Urothelium cell line (cell line): ENCODE measurements at places on chromosomes 12 and 14.

DNA sequence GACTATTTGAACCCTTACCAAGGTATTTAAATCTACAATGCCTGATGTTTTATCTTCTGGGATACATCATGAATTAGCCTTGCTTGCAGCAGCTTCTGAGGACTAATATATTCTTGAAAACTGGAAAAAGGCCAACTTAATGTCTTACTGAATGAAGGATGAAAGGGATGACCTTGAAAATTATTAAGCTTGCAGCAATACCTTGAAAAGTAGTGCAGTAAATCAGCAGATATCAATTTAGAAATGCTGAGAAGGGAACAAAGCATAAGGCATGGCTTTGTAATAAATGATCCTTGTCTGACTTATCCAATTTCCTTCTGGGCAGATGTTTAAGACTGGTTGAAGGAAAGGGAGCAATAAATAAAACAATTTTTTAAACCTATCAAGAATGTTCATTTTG lies 37.3 kb upstream of the FERMT2 start:
- DNase-seq = no peak

GRCh38 chr12:106205208-106206069 lies 42.4 kb downstream of the CKAP4 start:
- DNase-seq = peak; percentile 8

DNA sequence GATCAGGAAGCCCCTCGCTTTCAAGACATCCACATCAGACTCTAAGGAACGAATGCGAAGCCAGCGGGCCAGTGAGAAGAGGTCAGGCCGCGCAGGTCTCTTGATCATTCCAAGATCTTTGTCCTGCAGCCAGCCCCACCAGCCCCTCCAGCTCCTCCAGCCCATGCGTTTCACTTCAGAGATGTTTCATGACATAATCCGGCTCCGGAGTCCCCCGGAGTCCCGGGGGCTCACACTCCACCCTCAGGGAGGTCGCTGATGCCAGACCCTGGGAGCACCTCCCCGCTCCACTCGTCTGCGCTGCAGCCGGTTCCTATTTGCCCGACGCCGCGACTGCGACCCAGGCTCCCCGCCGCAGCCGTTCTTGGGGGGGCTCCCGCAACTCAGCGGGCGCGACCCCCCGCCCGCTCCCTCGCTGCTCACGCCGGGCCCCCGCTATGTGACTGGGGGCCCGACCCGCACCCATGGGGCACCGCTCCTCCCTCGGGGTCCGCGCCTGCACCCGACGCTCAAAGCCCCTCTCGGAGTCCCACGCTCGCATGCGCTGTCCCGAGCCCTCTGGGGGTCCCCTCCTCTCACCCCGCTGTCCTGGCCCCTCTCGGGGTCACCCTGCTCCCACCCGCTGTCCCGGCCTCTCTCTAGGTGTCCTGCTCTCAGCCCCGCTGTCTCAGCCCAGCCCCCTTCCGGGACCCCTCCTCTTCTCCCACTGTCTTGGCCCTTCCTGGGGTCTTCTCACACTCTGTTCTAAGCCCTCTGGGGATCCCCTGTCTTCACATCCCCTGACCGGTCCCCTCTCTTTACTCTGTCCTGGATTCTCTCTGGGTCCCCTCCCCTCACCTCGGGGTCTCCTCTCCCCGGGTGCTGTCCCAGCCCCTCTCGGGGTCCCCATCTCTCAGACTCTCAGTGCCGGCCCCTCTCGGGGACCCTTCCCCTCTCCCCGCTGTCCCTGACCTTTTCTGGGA lies 1.1 kb downstream of the TAOK3 start:
- no peak for DNase-seq

GRCh38 chr12:26425587-26426260 lies 230.4 kb downstream of the SSPN start:
- DNase-seq = no peak

GRCh38 chr14:60653701-60654161 lies 4.5 kb upstream of the SIX1 start:
- DNase-seq = no peak

GRCh38 chr14:99603471-99604277 lies at the start of gene CCDC85C:
Gene CCDC85C (minus strand): TSS chr14:99604207. CDS start chr14:99603959, 248 bp downstream.
- no peak for DNase-seq

DNA sequence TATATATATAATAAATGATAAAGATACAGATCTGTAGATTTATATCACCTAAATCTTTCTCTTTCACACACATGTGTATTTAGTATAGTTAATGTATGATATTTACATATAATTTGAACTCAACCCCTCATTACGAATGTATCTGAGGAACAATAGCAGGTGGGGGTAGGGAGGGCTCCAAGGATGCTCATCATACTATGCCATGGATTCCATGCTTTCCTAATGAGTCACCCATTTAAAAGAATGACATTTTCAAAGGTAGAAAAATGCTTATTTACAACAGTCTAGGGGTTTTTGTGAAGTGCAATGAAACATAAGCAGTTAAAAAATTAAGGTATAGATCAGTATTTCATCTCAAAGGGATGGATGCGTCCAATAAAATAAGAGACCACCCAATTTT lies 181.6 kb downstream of the SOX5 start:
- peak; percentile 17 for DNase-seq

- DNase-seq = no peak
Observed at GRCh38 chr12:103518899-103519298, 23.1 kb upstream of the C12orf42 start.

- no peak for DNase-seq
Observed at GRCh38 chr12:69765515-69765914, 26.9 kb downstream of the RAB3IP start.

- DNase-seq = peak; percentile 72
Observed at GRCh38 chr14:58107947-58108552, 44.0 kb downstream of the ARMH4 start.

DNA sequence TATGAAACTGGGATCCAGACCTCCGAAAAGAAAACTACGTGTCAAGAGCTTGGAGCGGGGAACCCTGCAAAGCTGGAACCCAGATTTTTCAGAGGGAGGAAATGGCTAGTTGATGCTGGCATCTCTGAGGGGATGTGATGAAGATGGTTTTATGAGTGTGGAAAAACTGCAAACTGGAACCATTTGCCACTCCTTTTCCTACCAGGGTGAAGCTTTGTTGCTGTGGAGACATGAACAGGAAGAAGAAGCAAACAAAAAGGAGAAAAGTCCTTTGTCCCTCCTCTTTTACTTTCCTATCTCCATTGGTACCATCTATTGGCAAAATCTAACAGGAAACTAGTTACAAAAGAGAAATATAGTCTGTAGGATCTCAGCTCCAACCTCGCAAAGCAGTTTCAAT lies 39.2 kb downstream of the CDK17 start:
- no peak for DNase-seq

DNA sequence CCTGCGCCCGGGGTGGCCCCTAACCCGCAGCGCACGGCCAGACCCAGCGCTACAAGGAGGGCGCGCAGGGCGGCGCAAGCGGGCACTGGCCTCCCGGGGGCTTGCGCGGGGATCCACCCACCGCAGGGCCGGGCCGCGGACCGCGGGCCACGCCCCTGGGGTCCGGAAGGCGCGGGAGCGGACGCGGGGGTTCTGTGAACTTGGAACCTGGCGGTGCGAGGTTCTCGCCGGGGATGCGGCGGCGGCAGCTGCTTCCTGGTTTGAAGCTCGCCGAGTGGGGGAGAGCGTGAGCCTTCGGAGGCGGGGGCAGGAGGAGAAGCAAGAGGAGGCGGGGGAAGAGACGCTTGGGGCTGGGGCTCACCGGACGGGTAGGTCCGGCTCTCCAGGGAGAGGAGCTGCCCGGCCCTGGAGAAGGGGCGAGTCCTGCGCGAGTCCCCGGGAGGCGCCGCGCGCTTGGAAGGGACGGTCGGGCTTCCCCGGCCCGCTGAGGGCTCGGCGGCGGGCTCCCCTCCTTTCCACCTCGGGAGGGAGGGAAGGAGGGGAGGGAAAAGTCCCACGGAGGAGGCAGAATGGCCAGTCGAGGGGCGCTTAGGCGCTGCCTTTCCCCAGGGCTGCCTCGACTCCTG lies at the start of gene PRKCH:
Gene PRKCH, plus strand, starts transcription at position 195 of the 626 bp plus-strand sequence. CDS start 523 bp downstream, outside the sequence.
- peak; percentile 93 for DNase-seq

DNA sequence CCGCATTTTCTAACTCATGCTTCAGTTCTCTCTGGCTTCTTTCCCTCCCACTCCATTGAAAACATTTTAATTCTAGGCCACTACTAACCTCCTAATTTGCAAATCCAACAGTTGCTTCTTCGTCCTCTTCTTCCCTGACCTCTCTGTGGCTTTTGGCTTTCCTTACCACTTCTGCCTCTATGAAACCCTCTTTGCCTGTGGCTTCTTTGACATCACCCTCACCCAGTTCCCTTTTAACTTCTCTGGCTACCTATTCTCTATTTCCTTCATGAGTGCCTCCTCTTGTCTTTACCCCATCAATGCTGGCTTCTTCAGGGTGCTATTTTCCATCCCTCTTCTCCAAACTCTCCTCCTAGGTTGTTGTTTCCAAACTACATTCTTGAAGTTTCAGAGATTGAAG lies 4.4 kb upstream of the HCFC2 start:
- DNase-seq = no peak

GRCh38 chr14:98230411-98230810 lies 1041.6 kb downstream of the BCL11B start:
- no peak for DNase-seq

- DNase-seq = no peak
Observed at GRCh38 chr14:30608533-30609006, 13.5 kb upstream of the SCFD1 start.

GRCh38 chr12:20450591-20451180 lies 82.3 kb downstream of the PDE3A start:
- no peak for DNase-seq

DNA sequence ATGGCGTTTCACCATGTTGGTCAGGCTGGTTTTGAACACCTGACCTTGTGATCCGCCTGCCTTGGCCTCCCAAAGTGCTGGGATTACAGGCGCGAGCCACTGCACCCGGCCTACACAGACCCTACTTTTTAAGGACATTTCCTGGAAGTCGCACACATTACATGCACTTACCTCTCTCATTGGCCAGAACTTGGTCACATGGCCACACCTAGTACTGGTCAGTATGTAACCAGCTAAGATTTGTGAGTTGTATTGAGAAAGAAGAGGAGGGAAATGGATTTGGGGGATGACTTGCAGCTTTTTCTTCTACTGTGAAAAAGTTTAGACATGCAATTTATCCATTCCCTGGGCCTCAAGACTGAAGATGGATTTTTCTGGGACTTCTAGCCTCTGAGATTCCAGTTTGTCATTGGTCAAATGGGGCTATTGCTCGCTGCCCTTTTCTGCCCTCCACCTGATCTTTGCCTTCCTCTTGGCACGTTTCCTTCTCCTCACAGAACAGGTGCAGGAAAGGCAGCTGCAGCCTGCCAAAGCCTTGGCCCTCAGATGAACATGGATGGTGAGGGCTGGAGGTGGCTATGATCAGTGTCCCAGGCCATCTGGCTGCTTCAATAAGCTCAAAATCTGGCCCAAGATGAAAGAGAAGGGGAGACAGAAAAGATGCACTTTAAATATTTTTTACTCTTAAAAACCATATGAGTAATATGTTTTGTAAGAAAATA lies 7.1 kb upstream of the ZDHHC22 start:
- DNase-seq = no peak

- DNase-seq = peak; percentile 46
Observed at GRCh38 chr14:66228267-66228970, 257.8 kb upstream of the CCDC196 start.

- no peak for DNase-seq
Observed at GRCh38 chr12:55653031-55653430, 16.3 kb downstream of the OR10P1 start.

GRCh38 chr12:7269273-7269672 lies 34.6 kb upstream of the ACSM4 start:
- DNase-seq = no peak

DNA sequence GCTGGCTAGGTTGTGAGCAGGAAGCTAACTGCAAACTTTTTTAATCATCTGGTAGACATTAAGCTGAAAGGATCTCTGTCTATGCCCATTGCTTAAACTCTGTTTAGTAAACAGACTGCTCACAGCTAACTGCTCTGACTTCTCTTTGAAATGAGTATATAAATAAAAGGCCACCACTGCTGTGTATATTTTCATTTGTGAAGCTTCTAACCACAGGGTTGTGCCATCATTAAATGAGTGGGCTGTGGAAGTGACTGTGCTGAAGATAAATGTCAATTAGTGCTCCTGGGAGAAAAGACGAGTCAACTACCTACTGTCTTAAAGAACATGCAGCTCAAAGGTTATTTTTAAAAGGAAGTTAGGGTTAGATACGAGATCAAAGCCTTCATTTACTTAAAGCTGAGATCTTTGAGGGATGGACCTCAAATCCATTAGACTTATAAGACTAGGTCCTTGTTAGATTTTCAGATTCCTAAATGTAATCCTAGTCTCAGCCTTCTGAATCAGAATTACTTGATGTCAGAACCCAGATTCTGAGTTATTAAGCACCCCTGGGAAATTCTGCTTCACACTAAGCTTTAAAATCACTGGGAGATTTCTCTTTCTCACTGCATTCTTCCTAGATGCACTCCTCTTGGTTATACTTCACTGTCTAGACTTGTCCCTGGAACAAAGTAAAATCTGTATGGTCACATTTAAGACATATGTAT lies 213.1 kb upstream of the FLRT2 start:
- DNase-seq = no peak

DNA sequence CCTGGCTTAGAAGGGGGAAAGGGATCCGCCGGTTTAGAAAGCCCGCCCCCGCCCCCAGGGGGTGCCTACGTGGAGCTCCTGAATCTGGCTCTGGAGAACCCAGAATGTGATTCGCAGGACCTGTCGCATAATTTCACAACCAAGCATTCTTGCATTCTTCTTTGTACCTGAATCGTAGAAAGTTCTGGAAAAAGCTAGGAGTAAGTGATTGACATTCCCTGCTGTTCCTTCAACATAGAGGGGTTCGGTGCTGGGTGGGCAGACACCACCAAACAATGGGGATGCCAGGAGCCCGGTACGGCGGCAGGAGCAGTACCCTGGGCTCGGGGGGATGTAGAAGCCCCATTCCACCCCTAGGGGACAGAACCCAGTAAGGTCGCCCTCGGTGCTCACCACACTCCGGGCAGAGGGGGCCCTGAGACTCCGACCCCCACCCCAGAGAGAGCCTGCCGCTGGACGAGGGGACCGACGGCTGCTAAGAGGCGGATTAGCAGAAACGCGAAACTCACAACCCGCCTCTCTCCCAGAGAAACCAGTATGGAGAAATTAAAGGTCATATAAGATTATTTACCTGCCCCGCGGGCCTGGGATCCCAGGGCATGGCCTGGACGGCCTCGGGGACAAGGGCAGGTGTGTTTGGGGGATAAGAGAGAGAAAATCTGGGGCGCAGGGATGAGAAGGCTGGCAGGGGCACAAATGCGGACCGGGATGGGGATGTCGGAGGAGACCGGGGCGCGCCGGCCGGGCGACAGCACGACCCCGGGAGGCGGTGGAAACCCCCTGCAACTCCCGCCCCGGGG lies 520 bp downstream of the CSRP2 start:
- DNase-seq = peak; percentile 37

DNA sequence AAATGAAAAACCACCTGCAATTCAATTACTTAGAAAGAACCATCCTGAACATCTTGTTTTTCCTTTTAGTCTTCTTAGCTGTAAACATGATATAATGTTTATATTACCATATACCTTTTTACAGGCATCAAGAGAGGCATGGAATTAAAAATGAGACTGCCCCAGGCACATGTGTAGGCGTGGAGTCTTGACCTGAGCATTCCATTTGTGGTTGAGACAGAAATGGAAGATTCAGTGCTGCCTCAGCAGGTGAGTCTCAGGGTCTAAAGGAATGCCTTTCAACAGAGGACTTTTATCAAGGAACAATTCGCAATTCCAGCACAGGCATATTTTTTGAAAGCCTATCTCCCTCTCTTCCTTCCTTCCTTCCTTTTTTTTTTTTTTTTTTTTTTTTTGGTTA lies 8.0 kb upstream of the NANOGNB start:
- DNase-seq = no peak
